ENCODE measurements at places on chromosomes 2 and 18.

- peak; percentile 64 for DNase-seq
Observed at GRCh38 chr2:100018341-100019193, 123.8 kb downstream of the AFF3 start.

DNA sequence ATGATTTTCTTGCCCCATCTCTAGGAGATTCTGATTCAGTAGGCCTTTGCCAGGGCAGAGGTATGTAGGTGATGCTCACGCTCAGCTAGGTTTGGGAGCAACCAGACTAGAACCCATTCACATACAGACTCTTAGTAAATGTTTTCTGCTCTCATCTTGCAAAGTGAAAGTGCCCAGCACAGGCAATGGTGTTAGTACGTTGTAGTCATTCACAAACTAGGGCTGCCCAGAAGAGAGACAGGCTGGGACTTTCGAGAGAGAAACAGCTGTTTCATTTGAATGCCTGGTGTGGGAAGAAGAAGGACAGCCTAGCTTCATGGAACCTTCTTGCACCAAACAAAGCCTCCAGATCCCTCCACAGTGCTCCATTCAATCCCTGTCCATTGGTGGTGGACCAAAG lies 19.4 kb downstream of the DDX18 start:
- no peak for DNase-seq

- DNase-seq, result no peak
Observed at GRCh38 chr18:57976230-57976773, 67.7 kb upstream of the NEDD4L start.

GRCh38 chr2:160111951-160112798 lies 49.8 kb upstream of the PLA2R1 start:
- DNase-seq, result no peak

DNA sequence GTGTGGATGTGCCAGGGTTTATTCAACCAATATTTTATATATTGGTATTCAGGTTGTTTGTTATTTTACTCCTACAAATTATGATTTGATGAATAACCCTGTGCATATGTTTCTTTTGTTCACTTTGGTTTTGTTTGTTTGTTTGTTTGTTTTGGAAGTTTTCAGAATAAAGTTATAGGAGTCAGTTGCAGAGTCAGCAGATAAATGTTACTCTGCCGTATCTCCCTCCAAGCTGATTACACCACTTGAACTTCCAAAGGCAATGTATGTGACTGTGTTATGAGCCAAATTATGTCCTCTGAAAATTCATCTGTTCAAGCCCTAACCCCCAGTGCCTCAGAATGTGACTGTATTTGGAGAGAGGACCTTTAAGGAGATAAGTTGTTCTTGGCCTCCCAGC lies 497.5 kb downstream of the TNS1 start:
- DNase-seq, result no peak

- no peak for DNase-seq
Observed at GRCh38 chr2:151632993-151633565, 101.2 kb downstream of the NEB start.

DNA sequence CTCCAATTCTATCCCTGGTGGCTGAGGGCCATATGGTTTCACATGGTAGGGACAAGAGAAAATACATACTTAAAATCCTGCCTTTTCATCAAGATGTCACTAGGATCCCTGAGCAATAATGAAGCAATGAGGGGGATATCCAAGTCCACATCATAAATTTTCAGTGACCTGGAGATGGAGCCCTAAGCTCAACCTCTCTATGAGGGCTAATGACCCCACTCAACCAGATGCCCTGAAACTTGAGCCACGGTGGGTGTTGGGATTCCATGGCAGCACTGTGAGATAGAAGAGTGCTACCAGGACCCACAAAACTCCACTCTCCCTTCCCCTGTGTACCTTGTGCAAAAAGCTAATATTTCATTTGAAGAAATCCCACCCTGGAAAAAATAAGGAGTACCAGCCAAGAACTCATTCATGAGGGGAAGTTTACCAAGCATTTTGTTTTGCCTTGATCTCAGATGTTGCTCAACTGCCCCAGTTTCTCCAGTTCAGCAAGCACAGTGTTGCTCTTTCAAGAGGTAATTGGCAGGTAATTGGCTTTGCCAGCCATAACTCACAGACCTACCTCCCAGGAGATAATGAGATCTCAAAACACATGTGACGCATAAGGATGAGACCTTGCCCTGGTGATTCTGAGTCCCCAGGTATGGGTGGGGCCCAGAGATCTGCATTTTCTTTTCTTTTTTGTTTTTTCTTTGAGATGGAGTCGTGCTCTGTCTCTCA lies 51.0 kb upstream of the TTC39C start:
- no peak for DNase-seq

- DNase-seq, result peak; percentile 43
Observed at GRCh38 chr18:63963615-63964256, 6.1 kb upstream of the SERPINB8 start.

GRCh38 chr2:22703286-22703920 lies 681.6 kb upstream of the KLHL29 start:
- DNase-seq, result no peak

DNA sequence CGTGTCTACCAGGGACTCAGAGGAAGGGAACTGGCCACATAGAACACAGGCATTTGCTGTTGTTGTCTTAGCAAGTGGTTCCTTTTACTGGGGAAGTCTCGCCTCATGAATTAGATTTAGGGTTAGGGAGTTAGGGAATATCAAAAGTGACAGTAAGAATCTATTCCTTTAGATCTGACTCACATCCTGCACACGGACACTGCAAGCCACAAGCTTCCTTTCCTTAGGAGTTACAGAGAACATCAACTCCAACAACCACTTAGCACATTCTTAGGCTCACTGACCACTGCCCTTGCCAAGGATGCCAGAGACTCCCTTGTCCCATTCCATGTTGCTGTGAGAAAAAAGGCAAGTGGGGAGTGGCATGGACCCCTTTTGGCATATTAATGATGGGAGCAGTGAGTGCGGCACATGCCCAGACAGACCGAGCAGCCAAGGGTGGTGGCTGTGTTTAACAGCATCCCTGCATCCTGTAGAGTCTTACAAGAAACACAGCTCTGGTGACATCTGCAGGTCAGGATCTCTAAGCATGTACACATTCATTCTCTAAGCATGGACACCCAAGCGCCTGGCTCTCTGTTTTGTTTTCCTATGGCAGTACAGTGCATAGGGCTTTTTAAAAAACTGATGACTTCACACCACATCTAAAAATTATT lies 745.6 kb upstream of the RAB6C start:
- DNase-seq, result no peak

GRCh38 chr2:196275646-196276352 lies 104.4 kb upstream of the STK17B start:
- DNase-seq, result no peak

DNA sequence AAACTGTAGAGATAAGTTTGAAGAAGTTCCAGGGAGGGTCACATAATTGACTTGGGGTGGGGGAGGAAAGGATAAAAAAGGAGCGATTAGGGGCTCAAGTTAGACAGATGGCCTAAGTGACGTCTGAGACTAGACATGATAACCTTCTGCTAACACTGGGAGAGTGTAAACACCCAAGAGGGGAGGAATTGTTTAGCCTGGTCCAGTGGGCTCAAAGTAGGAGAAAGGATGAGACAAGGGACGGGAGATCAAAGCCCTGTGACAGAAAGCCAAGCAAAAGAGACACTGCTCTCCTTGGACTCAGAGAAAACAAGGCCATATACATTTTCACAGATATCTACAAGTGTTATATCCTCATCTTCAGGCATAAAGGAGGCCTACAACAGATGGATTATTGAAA lies 45.5 kb upstream of the IHH start:
- no peak for DNase-seq

- no peak for DNase-seq
Observed at GRCh38 chr2:37190290-37190689, 1.8 kb upstream of the SULT6B1 start.

DNA sequence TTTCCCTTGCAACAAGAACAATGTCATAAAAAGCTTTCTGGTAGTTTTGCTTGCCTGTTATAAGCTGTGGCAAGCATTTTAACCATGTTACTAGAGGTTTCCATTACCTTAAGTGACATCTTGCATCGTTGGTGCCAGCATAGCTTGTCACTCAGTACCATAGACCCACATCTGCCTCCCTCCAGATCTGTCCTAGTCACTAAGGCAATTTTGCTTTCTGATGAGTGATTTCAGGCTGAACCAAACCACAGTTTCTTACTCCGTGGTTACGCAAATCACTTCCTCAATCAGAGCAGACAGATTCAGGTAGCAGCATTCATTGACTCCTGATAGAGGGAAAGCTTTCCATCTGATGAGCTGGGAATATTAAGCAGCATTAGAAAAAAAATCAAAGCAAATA lies 1057.5 kb upstream of the FAM98A start:
- DNase-seq, result no peak

- DNase-seq, result no peak
Observed at GRCh38 chr18:1253827-1254226, 349.2 kb downstream of the ADCYAP1 start.

DNA sequence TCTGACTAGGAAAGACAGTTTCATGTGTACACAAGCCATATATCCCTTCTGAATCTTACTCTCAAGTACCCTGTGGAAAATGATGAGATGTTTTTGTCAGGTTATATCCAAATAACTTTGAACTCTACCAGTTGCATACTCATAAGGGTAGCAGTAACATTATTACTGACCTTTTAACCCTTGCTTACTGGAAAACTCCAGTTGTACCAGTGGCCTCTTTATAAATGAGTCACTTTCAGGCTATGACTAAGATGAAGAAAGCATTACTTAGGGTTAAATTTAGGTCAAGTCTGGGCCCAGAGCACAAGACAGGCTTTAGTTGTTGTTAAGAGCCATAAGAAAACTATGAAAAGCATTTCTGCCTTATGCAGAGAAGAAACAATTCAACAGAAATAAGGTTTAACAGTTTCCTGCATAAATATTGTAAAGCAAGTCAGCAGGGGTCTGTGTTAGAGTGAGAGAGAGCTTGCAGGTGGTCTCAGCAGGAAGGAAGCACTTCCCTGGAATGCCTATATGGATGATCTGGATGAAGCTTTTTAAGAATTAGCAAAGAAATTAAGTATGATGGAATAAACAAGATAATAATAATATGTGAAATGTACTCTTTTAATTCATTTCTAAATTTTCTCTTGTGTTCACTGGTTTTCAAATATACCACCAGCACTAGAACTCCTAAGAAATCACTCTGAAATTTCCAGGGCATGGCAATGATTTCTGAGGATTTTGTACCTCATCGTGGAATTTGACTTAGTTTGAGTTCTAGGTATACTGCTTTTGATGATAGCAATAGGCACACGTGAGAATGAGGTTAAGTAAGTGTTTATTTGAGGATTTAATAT lies 126.6 kb downstream of the UBE2E3 start:
- peak; percentile 90 for DNase-seq

Measured in A172 (cell line).